ENCODE measurements at places on chromosomes 3 and 15.

GRCh38 chr15:92629276-92629974 is 26.1 kb downstream of the FAM174B start:
- DNase-seq: no peak

DNA sequence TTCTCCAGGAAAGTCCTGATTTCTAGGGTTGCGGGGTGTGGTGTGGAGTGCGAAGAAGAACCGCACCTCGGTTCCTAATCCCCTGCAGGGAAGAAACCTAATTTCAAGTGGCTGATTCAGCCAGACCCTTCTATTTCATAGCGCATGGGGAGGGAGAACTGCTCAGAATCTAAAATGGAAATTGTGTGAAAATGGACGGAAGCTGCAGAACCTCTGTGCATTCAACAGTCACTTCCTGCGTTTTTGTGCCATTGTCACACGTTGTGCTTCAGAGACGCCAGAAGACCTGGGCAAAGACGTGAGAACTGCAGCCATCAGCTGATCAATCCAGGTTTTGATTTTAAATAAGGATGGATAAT is 1.2 kb downstream of the SIDT1 start:
- DNase-seq: no peak

GRCh38 chr3:128556384-128556783 is 63.4 kb upstream of the GATA2 start:
- no peak for DNase-seq

DNA sequence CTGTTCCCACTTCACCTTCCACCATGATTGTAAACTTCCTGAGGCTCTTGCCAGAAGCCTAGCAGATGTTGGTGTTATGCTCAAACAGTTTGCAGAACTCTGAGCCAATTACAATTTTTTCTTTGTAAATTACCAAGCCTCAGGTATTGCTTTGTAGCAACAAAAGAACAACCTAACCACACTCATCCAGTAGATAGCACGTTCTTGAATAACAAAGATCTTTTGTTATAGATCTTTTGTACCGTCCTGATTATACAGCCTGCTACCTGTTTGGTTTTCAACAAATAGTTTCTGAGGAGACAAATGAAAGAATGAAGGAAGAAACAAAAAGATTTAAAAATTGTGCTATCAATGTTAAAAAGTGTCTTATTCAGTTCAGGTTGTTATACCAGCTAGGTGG is 474.7 kb upstream of the ALCAM start:
- no peak for DNase-seq

DNA sequence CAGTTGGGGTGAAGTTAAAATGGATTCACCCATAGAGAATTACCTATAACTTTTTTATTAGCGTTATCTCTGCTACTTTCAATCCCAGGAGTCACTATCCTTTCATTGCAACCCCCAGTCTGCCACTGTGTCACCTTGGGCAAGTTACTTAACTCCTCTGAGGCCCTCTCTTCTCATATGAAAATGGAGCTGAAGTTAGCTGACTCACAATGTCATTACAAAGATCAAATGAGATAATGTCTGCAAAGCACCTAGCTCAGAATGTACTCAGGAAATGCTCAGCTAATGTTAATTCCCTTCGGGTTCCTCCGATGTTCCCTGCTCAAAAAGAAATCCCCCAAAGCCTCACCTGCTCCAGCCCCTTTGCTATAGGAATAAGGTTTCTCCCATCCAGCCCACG is 50.0 kb downstream of the TRIM42 start:
- no peak for DNase-seq

- peak; percentile 74 for DNase-seq
These were observed 4.6 kb upstream of the AMOTL2 start for GRCh38 chr3:134378818-134379217.

DNA sequence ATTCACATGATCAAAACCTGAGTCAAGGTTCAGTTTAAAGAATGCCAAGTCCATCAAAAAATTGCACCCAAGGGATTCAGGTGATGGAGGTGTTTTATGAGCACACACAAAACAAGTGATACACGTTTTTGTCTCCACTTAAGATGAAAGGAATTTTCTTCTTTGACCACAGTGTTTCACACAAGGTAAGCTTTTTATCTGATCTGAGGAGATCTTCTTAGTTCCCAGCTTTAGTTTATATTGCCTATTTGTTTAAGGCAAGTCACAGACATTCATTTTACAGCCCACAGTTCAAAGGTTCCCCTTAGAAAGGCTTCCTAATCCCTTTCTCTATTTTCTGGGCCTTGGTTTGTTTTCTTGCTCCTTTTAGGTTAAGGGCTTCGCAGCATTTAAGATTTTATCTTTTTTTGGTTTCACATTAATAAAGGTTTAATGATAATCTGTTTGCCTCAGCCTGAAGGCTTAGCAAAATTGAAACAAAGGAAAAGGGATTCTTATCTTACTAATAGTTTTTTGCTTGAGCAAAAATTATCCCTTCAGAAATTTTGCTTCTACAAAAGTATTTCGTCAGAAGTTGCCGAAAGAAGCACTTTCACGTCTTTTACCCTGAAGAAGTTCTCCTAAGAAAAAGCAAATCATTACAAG is 420.5 kb upstream of the NAALADL2 start:
- DNase-seq: no peak

DNA sequence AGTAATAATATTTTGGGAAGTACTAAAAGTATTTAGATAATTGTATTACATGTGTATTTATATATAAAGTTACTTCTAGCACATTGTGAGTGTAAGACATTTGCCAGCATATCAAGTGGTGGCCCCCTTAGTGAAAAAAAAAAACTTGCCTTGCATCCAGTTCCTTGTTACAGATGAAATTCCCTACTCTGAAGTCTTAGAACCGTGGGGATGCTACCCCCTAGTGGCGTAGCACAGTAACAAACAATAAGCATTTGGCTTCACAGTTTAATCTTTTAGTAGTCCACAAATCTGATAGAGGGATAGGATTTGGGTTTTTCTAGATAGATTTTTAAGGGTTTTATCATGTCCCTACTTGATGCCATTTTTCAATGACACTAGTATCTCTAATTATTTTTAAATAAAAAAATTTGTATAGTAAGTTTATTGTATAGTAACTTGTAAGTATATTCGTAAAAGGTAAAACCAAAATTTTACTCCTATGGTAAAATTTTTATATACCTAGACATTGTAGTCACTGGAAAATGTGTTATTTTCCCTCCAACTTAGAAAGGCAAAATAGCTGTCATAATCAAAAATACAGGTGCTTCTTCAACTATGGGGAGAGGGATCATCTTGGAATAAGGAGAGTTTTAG is 14.3 kb downstream of the SMC4 start:
- no peak for DNase-seq

DNA sequence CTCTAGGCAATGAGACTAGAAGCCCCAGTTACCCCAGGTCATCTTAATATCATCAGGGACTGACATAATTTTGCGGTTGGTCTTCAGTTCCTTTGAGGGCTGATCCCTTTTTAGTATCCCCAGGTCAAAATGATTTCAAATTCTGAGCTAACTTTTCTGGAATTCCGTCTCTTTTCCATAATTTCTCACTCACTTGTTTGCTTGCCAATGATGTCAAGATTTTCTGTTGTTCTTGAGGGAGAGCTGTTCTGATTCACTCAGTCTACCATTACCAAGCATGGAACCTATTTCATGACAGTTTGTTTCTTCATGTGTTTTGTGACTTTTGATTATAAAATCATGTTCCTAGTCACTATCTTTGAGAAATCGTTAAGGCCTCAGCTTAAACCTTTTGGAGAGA is 190.5 kb upstream of the LYSMD4 start:
- no peak for DNase-seq
